ENCODE measurements at places on chromosomes 2 and 18.

DNA sequence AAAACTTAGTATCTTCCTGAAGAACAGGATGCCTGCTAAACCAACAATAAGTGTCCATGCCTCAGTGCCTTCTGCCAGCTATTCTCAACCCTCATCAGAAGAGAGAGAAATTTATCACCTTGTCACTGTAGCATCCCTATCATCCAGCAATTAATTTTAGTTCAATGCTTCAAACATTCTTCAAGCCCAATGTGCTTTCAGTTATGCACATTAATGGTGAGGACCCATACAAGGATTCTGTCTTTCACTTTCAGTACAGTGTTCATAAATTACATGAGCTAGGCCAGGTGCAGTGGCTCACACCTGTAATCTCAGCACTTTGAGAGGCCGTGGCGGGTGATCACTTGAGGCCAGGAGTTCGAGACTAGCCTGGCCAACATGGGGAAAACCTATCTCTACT lies 47.0 kb upstream of the MSH6 start:
- DNase-seq = no peak

- DNase-seq = no peak
Observed at GRCh38 chr2:189486237-189486770, 45.0 kb downstream of the WDR75 start.

DNA sequence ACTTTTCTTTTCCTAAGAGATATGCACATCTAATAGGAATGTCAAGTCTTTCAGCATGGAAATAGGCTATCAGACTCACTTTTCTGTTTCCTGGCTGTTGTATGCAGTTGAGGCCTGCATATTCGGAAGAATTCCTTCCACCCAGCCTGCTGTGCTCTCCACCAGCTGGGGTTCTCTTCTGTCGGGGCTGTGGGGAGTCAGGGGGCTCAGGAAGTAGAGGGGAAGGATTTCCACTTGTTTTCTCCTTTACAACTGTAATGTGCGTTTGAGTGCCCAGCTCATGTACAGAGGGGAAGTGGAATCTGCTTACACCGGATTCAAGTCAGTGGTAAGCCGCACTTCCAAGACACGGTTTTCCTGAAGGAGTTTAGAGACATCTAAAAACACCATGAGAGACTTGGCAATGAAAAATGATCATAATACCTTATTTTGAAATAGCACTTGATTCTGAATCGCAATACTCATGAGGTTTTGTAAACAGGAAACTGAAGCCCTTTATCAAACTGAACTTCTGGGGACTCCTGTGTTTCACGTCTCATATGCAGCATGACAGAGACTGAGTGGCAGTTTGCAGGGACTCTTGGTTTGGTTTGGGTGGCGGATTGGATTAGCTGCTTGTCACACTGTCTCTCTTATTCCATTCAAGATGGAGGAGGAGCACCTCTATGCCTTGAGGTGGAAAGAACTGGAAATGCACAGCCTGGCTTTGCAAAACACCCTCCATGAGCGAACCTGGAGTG lies 90.4 kb downstream of the MTCL1 start:
- DNase-seq = no peak

DNA sequence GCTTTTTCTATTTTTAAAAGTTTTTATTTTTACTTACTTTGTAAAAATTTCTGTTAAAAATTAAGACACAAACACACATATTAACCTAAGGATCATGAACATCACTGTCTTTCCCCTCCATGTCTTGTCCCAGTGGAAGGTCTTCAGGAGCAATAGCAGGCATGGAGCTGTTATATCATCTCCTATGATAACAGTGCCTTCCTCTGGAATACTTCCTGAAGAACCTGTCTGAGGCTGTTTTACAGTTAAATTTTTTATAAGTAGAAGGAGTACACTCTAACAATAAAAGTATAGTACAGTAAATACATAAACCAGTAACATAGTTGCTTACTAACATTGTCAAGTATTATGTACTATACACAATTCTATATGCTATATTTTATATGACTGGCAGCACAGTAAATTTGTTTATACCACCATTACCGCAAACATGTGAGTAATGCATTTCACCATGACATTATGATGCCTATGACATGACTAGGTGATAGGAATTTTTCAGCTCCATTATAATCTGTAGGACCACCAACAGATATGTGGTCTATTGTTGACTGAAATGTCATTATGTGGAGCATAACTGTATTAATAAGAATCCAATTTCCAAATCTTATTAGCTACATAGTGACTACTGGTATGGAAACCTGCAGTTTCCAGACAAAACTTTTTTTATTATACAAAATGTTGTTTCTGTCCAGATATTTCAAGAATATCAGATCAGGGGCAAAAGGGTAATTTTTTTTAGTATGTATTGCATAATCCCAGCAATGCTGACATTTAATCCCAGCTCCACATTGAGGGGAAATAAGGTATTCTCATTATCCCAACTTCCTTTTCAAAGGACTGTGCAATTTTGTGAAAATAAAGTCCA lies 337.2 kb upstream of the SLC39A10 start:
- DNase-seq = no peak

GRCh38 chr2:60303680-60304079 lies 249.8 kb downstream of the BCL11A start:
- no peak for DNase-seq

DNA sequence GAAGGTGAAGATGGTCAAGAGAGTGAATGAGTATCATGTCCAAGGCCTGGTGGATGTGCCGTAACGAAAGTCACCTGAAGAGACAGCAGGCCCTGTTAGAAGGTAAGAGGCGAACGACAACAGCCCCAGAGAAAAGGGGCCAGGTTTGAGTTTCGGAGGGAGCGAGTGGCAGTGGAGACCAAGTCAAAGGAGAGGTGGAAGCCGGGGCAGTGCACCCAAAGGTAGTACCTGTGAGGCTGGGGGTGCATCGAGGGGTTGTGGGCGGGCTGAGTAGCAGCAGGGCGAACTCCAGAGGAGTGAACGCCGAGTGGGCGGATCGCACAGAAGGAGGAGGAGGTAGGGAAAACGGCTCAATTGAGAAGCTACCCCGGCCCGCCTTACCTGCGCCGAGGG lies 358 bp downstream of the USP37 start:
- DNase-seq = no peak

GRCh38 chr2:186274936-186275575 lies 211.0 kb upstream of the ZC3H15 start:
- DNase-seq = no peak

DNA sequence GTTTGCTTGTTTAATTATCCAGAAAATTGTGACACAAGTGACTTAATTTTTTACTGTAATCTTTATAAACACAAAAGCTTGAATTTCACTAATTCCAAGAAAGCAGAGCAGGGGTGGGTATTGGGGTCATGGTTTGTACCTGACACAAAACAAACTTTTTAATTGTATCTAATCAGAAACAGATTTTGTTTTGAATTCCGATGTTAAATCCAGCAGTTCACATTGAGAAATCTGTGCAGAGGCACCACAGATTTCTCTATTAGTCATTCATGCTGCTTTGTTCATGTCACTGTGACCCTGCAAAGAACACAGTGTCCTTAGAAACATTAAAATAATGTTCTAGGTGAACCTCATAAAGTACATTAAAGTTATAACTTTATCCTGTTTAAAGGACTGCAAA lies 443.4 kb downstream of the NYAP2 start:
- no peak for DNase-seq

GRCh38 chr18:45136381-45137086 lies 455.8 kb downstream of the SETBP1 start:
- no peak for DNase-seq

DNA sequence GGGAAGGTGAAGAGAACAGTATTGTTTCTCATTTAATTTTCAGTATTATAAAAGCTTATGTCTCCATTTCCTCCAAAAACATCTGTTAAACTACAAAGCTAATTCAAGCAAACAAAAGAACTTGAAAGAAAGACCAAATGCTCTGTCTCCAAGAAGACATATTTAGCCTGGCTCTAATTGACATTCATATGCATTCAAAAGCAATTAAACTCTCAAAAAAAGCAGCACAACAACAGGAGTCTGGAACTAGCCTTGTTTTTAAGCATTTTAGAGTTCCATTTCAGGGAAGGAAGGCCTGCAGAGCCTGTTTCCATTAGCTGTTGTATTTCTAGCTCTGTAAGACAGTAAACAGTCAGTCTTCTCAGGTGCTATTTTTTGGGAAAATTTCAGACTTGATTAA lies 447.9 kb downstream of the TDRD15 start:
- DNase-seq = no peak

DNA sequence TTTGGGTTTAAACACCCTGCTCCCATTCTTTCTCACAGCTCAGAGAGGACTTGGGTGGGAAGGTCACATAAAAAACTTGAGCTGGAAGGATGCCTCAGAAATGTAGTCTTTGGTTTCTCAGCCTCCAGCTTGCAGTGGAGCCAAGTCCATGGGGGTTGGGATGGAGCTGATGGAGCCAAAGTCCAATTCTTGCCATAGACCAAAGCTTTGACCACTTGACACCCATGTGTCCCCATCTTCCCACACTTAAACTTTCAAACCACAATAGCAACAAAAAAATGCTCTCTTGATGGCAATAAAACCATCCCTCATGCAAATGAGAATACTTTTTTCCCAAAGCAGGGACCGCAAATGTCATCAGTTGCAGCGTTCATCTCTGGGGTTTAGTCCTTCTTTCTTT lies 14.7 kb upstream of the DAW1 start:
- DNase-seq = no peak

DNA sequence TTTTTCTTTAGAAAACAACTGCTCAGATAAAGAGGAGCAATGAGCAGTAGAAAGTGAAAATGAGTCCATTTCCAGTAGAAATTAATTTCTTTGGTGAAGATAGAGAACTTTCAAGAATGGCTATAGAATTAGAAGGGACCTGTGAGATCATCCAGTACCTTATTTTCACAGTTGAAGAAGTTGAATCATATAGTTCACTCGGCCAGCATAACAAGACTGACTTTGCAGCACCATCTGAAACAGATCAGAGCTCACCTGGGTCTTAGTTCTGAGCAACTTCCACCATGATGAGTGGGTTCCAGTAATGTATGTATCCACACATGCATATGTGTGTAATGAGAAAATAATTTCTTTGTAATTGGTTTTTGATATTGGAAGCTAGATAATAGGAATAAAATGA lies 58.6 kb downstream of the CERS6 start:
- DNase-seq = no peak

- DNase-seq = no peak
Observed at GRCh38 chr2:68176657-68177056, 19.0 kb downstream of the PNO1 start.

GRCh38 chr2:238875471-238876231 lies 27.8 kb downstream of the TWIST2 start:
- DNase-seq = no peak

DNA sequence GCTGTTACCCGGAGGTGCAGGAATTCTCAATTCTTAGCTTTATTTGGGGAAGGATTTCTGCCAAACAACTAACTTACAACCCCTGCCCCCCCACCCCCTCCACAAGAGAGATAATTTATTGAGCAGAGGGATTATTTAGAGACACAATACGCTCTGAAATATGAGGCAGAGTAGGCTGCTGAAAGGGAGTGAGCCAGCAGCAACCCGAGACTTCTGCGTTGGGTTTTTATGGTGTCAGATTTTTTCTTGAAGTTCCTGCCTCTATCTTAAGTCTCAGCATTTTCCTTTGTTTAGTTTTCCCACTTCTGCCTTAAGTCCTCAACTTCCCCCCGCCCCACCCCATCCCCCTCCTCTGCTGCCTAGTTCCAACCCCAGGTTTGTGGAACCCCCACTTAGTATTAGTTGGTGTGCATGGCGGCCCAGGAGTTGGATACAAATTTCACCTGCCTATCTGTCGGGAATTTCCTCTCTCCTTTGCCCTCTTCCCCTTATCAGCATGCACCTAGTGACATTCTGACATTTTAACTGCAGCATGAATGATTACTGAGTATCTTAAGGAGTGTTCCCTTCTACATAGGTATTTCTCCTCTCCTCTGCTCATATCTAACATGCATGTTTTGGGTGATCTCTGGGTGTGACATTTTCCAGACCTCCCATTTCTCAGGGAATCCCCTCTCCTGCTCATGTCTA lies 1635.9 kb upstream of the LRRTM1 start:
- no peak for DNase-seq

- no peak for DNase-seq
Observed at GRCh38 chr18:36672437-36673344, 156.1 kb downstream of the TPGS2 start.

DNA sequence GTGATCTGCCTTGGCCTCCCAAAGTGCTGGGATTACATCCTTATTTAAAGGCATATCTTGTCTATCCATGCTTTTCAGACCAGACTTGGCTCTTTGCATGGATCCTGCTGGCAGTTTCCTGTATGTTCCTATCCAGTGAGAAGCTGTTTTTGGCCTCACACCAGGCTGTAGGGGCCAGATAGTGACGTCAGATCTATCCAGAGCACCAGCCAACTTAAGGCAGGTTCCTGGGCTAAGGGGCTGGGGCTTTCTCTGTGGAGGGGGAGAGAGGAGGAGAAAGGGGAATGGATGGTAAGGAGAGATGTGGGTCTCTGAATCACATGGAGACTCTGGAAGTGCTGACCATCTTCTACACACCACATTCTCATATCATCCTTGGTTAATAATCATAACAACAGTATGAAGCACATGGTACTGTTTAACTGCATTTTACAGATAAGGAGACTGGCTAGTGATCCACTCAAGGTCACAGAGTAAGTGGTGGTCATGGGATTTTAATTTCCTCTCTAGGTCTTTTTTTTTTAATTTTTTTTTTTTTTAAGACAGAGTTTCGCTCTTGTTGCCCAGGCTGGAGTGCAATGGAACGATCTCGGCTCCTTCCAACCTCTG lies 2.0 kb upstream of the FAM117B start:
- no peak for DNase-seq

- no peak for DNase-seq
Observed at GRCh38 chr2:189608795-189609422, 28.3 kb upstream of the SLC40A1 start.
